ENCODE measurements at places on chromosomes 3 and 15.

DNA sequence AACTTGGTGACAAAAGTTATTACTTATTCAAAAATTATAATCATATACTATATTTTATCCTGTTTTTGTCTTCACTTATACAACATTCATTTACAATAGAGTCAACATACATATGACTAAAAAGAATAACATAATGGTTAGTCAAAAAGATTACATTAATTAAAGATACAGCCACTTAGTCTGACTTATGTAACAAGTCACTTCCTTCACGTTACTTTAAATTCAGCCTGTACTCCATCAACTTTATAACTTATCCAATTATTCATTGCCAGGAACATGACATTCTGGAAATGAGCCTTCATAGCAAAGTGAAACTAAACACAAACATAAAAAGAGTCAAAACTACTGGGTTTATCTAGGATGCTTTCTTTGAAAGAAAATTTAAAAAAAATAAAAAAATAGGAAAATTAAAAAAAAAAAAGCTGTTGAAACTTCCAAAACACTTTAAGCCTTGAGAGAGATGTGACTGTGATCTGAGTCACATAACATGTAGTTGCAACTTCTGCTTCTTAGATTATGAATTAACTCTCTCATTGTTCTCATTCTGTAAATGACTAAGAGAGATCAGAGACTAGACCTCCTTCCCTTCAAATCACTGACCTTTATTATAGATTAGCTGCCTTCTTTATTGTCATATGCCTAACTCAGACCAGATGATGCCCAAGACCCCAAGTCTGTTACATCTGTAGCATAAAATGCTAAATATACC lies 107.8 kb downstream of the MYRIP start:
- no peak overlapping the region for H3K27ac ChIP-seq
- no peaks in the 10 kb centered on the region for H3K27me3 ChIP-seq
- no peak for DNase-seq
- no peaks in the 10 kb centered on the region for H3K4me1 ChIP-seq
- H3K4me3 ChIP-seq = no peak overlapping the region

DNA sequence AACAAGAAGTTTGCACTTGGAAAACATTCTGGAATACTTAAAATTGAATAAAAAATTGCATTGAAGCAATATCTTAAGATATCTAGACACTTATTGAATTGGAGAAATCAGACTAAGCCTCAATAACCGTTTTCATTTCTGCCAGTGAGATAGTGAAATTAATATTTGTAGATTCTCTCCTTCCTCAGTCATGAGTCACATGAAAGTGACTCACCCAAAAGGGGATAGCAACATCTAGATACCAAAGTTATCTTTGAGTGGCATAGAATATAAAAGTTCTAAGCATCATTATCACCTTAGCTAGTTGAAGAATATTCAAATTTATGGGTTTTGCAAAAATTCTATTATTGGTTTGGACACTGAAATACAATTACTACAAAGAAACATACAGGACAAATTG lies 614.8 kb upstream of the ZNF717 start:
- no peak overlapping the region for H3K27ac ChIP-seq
- no peak overlapping the region for H3K4me3 ChIP-seq
- no peak for DNase-seq
- H3K4me1 ChIP-seq = no peaks in the 10 kb centered on the region
- H3K36me3 ChIP-seq = no peaks in the 10 kb centered on the region

- no peak overlapping the region for H3K27ac ChIP-seq
- no peak overlapping the region for H3K4me3 ChIP-seq
- H3K27me3 ChIP-seq = no peaks in the 10 kb centered on the region
- H3K36me3 ChIP-seq = no peaks in the 10 kb centered on the region
- no peaks in the 10 kb centered on the region for H3K4me1 ChIP-seq
These were observed 367.5 kb upstream of the ZNF385D start for GRCh38 chr3:22118542-22118941.

DNA sequence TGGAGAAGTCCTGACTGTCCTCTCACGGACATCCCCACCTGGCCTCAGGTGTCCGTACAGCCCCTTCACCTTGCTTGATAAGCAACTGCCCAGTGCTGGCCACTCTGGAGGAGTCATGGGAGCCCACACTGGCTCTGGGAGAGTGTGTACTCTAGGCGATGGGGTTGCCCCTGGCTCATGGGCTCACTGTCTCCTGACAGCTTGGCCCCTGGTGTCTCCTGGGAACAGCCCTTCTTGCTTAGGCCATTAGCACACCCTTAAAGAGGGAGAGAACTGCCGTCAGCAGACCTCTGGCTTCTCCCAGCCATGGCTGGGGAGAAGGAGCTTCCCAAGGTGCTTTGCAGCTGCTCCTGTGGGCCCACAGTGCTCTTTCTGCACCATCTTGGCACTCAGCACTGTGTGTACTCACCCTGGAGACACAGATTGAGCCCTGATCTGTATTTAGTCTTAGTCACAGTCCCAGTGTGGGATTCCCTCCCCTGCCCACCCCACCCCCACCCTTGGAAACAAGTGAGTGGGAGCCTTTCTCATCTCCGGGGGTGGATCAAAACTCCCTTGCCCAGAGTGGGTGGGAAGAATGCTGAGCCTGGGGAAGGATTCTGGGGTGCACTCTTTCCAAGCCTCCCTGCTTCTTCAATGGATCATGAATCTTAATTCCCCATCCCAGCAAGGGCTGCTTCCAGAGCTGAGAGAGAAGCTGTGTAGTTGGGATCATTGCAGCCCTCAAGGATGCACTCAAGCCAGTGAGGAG lies 83.5 kb upstream of the ADPGK start:
- H3K27me3 ChIP-seq = peaks cover 6% of the 10 kb centered on the region
- H3K4me1 ChIP-seq = no peaks in the 10 kb centered on the region
- DNase-seq = no peak
- no peaks in the 10 kb centered on the region for H3K36me3 ChIP-seq

DNA sequence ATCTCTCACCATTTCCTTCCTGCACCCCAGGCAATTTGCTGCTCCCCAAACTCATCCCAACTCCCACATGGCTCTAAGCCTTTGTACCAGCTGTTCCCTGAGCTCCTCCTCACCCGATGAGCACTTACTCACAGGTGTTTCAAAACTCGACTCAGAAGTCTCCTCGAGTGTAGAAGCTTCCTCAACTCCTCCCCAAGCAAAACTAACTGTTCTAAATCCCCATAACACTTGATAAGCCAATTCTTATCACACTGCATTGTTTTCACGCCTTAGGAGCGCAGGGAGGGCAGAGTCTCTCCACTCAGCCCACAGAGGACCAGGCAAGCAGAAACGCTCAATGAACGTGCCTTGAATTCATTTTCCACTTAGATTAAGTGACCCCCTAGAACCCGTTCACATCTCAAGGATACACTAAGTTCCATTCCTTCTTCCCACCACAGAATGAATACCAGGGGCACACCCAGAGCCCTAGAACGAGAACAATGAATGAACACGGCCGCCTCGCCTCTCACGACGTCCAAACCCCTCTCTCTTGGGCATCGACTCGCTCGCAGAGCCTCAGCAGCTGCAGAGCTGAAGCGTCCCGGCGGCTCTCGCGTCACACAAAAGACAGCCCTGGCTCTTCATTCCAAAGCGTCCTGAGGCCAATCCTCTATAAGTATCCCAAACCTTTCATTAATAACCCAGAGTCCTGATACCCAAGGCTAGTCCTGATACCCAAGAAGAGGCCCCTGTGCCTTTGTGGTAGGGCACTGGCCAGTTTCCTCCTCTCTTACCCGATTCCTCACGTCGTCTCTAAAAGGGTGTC lies 1.1 kb downstream of the RAF1 start:
- DNase-seq = no peak
- peak overlapping the region; percentile 99 for H3K27ac ChIP-seq
- peaks cover 42% of the 10 kb centered on the region for H3K4me1 ChIP-seq
- peak overlapping the region; percentile 98 for H3K4me3 ChIP-seq

DNA sequence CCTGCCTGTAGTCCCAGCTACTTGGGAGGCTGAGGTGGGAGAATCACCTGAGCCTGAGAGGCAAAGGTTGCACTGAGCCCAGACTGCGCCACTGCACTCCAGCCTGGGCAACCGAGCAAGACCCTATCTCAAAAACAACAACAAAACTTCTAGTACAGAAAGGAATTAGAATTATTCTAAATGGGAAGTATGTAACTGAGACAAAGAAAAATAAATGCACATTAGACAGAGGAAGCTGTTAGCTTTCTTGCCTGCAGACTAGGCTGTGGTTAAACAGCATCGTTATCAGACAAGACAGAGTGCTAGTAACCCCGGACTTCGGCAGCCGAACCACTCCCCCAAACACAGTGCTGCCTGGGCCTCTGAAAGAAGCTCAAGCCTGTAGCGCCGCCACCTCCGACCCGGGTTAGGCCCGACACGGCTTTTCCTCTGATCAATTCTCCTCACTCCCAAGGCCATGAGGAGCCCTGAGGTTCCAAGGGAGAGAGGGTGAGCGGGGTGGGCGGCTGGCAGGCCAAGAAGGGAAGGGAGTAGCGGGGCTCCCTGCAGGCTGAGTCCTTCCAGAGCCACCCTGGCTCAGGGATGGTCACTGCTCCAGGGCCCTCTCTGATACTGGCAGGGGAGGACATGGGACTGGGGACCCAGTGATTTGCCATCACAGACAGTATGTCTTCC lies 44.8 kb upstream of the MUC4 start:
- H3K4me3 ChIP-seq = no peak overlapping the region
- H3K27me3 ChIP-seq = no peaks in the 10 kb centered on the region
- H3K36me3 ChIP-seq = no peaks in the 10 kb centered on the region
- H3K4me1 ChIP-seq = no peaks in the 10 kb centered on the region

DNA sequence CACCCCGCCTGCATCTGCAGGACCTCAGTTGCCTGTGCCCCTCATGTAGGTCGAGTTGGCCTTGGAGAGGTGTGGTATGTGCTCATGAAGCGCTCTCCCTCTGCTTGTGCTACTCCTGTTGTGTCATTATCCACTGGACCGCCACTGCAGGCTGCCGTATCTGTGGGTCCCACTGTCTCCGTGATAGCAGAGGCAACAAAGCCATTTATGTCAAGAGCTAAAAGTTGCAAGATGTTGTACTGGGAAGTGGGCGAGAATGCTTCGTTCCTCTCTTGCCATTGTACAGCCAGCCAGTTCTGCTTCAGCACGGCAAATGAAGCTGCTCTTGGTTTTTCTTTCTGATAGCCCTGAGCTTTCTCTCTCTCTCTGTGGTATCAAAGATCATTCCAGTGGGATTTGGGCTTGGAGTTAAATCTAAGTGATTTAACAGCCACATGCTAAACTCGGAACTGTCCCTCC lies 89.0 kb downstream of the TMEM212 start:
- H3K4me1 ChIP-seq = no peaks in the 10 kb centered on the region
- H3K36me3 ChIP-seq = no peaks in the 10 kb centered on the region
- no peak for DNase-seq

DNA sequence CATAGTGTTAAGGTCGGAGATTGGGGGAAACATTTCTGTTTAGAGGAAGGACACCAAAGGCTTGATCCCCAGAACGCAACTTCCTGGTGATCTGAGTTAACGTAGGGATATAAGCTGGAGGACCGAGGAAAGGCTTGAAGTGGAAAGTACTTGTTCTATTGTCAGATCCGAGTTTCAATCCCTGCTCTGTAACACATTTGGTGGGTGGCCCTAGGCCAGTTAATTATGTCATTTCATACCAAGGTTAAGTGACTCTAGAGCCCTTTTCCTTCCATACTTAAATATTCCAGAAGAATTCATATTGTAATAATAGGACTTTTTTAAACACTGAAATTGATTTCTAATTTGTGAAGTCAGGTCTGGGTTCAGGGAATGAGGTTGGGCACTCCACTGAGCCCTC lies 80.9 kb downstream of the RPLP1 start:
- H3K36me3 ChIP-seq = no peaks in the 10 kb centered on the region
- no peak for DNase-seq
- H3K27me3 ChIP-seq = no peaks in the 10 kb centered on the region
- no peak overlapping the region for H3K27ac ChIP-seq

DNA sequence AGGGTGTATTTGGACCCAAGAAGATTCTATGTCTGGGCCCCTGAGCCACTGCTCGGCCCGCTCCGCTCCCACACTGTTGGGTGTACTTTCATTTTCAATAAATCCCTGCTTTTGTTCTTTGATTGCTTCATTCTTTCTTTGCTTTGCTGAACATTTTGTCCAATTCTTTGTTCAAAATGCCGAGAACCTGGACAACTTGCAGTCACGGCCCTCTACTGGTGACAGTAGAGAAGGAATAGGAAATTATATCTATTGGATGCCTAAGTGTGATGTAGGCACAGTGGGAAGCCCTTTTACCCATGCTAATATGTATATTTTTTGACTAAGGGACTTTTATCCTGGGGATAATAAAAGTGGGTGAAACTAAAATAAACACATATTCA lies 340.8 kb downstream of the LRRC3B start:
- DNase-seq = no peak
- no peaks in the 10 kb centered on the region for H3K4me1 ChIP-seq
- no peaks in the 10 kb centered on the region for H3K27me3 ChIP-seq
- no peak overlapping the region for H3K27ac ChIP-seq
- H3K36me3 ChIP-seq = no peaks in the 10 kb centered on the region

GRCh38 chr15:95259513-95259912 lies 1028.2 kb downstream of the MCTP2 start:
- DNase-seq = no peak
- H3K27me3 ChIP-seq = no peaks in the 10 kb centered on the region
- H3K4me3 ChIP-seq = no peak overlapping the region
- peaks cover 7% of the 10 kb centered on the region for H3K4me1 ChIP-seq
- H3K36me3 ChIP-seq = no peaks in the 10 kb centered on the region

GRCh38 chr3:128825117-128825725 lies 54.2 kb upstream of the ACAD9 start:
- no peak overlapping the region for H3K27ac ChIP-seq
- no peaks in the 10 kb centered on the region for H3K27me3 ChIP-seq
- peaks cover 3% of the 10 kb centered on the region for H3K36me3 ChIP-seq
- DNase-seq = no peak
- H3K4me3 ChIP-seq = no peak overlapping the region

DNA sequence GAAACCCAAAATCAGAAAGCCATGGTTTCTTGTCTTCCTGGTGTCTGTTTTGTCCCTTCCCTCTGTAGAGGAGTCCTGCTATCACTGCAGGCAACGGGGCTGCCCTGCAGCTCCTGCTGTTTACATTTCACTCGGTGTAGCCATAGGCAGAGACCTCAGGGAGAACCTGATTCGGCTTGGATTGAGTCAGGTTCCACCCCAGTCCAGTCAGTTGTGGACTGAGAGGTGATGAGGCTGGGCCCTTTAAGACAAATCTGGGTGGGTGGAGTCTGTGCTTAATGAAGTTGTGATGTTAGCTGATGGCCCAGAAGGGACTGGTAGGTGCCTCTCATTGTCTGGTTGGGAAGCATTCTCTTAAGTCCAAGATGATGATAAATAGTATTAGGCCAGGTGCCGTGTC lies 35.7 kb downstream of the FLNB start:
- no peaks in the 10 kb centered on the region for H3K27me3 ChIP-seq
- H3K36me3 ChIP-seq = no peaks in the 10 kb centered on the region
- no peak overlapping the region for H3K4me3 ChIP-seq
- H3K27ac ChIP-seq = peak overlapping the region; percentile 68
- H3K4me1 ChIP-seq = peaks cover 89% of the 10 kb centered on the region
- no peak for DNase-seq

DNA sequence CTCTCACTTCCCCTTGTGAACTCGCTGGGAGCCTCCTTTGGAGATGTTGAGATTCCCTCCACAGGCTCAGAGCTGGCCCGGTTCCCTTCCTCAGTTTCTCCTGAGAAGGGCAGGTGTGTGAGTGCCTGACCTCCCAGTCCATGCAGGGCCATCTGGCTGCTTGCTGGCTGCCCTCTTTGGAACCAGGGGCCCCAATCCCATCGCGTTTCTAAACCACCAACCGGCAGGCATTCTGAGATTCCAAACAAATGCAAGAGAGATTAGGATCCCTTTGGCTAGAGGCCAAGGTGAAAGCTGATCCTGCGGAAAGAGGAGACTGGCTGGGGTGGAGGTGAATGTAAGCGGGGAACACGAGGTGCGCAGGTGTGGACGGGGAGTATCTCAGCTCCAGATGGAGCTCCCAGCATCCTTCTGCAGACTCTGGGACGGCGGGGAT lies 2.9 kb upstream of the PRRT3 start:
- no peak for DNase-seq
- H3K27me3 ChIP-seq = no peaks in the 10 kb centered on the region
- no peak overlapping the region for H3K27ac ChIP-seq
- peaks cover 13% of the 10 kb centered on the region for H3K4me1 ChIP-seq
